Stimulated activated CD4-positive, alpha-beta T cell treated with anti-CD3 and anti-CD28 coated beads, Interleukin-2, amount 100 ng/mL, for 24 hours (primary cell): ENCODE measurements at places on chromosomes 13 and 19.

GRCh38 chr19:17766543-17767131, 15.4 kb downstream of the FCHO1 start:
- DNase-seq: no peak

- DNase-seq: no peak
Observed at GRCh38 chr13:31174018-31174417, 12.3 kb upstream of the HSPH1 start.

DNA sequence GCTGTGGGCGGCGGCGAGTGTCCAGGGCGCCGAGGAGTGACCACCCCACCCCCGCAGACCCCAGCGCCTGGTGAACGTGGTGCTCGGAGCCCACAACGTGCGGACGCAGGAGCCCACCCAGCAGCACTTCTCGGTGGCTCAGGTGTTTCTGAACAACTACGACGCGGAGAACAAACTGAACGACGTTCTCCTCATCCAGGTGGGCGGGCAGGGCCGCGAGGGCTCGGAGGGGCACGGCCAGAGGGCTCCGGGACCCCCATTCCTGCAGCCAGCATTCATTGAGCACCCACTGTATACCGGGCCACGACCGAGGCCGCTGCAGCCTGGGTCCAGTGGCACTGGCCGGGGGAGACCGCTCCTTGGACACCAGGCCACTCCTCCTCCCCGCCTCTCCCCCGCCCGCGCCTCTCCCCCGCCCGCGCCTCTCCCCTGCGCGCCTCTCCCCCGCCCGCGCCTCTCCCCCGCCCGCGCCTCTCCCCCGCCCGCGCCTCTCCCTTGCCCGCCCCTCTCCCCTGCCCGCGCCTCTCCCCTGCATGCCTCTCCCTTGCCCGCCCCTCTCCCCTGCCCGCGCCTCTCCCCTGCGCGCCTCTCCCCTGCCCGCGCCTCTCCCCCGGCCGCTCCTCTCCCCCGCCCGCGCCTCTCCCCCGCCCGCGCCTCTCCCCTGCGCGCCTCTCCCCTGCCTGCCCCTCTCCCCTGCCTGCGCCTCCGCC, 3.2 kb downstream of the PRTN3 start:
- no peak for DNase-seq

DNA sequence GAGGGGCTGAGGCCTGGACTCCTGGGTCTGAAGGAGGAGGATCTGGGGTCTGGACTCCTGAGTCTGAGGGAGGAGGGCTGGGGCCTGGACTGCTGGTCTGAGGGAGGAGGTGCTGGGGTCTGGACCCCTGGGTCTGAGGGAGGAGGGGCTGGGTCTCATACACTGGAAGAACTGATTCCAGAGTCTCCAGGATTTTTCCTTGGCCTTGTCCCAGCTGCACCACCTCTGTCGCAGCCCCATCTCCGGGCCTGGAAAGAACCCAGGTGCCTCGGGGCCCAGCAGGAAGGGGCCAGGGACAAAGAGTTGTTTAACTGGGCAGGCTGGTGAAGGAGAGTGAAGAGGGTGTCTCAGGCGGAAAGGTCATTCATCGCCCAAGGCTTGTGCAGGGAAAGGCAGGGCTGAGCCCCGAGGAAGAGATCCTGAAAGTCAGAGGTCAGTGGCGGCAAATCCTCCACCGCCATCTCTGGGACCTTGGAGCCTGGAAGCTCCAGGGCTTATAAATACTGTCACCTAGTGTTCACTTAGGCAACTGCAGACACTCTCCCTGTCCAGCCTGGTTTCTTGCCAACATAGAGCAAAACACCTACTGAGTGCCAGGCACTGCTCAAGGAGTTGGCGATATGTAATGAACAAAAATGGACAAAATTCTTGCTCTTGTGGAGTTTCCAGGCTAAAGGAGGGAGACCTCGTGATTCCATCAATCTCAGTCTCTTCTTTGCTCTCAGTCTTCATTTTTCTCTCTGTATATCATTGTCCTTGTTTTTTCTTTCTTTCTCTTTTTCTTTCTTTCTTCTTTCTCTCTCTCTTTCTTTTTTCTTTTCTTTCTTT, 4.4 kb upstream of the KCNN4 start:
- DNase-seq: peak; percentile 55

DNA sequence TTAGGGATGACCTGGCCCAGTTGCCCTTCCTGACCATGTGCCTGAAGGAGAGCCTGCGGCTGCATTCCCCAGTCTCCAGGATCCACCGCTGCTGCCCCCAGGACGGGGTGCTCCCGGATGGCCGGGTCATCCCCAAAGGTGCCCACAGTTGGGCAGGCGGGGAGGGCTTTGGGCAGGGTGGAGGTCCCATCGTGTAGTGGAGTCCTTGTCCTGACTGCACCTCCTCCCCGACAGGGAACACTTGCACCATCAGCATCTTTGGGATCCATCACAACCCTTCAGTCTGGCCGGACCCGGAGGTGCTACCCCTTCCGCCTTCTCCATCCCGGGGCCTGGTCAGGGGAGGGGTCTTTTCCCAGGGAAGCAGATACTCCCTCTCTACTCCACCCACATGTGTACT, 31.7 kb upstream of the CYP4F8 start:
- no peak for DNase-seq

DNA sequence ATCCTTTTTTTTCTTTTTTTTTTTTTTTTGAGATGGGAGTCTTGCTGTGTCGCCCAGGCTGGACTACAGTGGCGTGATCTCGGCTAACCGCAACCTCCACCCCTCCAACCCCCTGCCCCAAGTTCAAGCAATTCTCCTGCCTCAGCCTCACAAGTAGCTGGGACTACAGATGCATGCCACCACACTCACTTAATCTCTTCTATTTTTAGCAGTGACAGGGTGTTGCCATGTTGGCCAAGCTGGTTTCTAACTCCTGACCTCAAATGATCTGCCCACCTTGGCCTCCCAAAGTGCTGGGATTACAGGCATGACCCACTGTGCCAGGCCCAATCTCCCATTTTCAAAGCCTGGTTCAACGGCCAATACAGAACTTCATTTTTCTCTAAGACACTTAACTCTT, 9.1 kb downstream of the FOXO1 start:
- no peak for DNase-seq

GRCh38 chr13:106528718-106529414, 6.6 kb downstream of the EFNB2 start:
- DNase-seq: no peak

GRCh38 chr13:40814803-40815202, 25.4 kb downstream of the SLC25A15 start:
- no peak for DNase-seq

- DNase-seq: no peak
Observed at GRCh38 chr13:48178126-48178525, 54.9 kb upstream of the ITM2B start.

DNA sequence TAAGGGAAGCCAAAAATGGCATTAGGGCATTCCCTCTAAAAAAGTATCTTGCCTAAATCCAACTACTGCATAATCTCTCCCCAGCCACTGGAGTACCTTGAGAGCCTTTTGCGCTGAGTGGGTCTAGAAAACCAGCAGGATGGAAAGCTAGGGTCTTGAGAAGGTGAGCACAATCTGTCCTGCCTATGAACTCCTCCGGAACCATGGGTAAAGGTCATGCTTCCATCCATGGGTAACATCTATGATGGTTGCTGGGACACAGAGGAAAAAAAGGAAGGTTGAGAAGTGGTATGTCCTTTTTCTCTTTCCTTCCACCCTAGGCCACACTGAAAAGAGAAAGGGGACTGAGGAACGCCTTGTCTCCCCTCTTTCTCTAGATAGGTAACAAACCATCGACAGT, 52.4 kb downstream of the ZNF676 start:
- no peak for DNase-seq

DNA sequence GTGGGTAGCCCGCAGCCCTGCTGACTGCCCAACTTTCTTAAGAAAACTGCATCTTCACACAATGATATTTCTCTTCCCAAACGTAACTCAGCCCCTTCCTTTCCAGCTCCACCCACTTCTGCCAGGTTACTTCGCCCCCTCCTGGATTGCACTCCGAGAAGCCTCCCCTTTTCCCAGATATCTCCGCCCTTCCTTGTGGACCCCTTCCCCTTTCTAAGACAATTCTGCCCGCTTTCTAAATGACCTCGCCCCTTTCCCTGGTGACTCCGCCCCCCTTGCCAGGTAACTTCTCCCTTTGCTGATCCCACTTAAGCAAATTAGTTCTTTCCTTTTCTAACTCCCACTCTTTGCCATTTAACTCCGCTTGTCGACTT, 2.6 kb downstream of the VSIG10L start:
- DNase-seq: no peak

DNA sequence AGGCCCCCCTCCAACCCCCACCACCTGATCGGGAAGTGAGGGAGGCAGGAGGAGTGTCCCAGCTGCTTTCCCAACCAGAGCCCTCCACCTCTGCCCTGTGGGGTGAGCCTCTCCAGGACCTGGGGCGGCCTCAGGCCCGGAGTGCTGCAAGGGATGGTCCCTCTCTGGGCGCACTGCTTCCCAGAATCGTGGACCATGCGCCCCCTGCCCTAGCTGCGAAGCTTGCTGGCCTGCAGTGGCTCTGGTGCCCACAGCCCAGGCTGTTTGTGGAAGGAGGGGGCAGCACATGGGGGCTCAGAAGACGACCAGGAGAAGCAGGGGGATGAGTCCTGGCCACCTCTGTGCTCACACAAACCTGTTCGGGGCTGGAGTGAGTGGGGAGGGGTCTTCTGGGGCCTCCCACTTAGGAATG, 33.6 kb downstream of the CEBPG start:
- no peak for DNase-seq

GRCh38 chr19:8835877-8836276, 3.7 kb downstream of the MBD3L1 start:
- DNase-seq: no peak

GRCh38 chr13:91622778-91623550, 224.5 kb downstream of the GPC5 start:
- DNase-seq: no peak

DNA sequence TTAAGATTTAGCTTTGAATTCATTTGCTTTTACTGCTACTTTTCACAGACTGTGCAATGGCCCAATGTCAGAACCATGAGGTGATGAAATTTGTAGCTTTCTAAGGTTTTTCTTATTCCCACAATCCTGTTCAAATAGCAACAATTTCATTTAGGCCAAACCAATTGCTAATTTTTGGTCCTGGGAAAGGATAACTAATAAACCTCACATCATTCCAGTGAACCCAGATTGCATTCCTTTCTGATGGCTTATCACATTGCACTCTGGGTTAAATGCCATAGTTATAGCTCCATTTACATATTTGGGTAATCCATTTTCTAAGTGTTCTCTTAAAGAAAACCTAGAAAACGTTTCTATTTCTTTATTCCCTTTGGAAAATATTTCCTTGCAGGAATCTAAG, 22.9 kb upstream of the POMP start:
- no peak for DNase-seq

GRCh38 chr13:95133498-95133897, 167.8 kb downstream of the ABCC4 start:
- DNase-seq: no peak

DNA sequence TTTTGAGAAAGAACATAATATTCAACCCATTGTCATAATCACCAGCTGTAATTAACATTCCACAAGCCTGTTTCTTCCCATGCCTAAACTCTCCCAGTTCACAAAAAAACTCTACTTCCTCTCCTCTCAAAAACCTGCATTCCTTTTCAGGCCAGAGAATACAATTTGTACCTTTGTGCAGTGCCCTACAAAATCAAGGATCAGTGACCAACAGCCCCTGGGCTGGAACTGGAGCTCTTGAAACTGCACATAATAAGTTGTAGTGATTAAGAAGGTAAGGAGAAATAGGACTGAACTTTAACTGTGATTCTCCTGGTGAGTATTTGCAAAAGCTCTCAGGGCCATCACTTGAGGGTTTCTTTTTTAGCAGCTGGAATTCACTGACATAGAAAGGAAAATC, 472.7 kb downstream of the RFC3 start:
- DNase-seq: no peak

GRCh38 chr19:46722004-46722380, 5.1 kb upstream of the PRKD2 start:
- DNase-seq: no peak

DNA sequence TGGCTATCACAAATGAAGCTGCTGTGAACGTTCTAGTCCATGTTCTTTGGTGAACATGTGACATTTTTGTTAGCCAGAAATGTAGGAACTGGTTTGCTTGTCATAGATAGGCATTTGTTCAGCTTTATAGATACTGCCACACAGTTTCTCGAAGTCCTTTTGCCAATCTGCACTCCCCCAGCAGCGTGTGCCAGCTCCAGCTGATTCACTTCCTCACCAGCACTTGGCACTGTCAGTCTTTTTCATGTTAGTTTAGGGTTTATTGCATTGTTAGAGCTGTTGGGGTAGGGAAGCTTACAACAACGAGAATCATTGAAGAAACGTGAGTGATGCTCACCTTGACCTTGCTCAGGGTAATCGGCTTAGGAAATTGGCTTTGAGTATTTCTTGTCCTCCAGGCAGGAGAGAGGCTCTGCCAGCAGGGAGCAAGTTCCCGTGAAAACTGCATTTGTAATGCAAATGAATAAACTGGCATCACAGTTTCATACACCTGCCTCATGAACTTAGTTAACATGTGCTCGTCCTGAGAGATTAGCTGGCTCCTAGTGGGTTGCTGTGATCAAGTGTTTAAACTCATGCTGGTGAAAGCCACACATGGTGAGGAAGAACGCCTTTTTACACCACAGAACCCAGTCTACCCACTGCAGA, 83.9 kb downstream of the ING1 start:
- DNase-seq: no peak

DNA sequence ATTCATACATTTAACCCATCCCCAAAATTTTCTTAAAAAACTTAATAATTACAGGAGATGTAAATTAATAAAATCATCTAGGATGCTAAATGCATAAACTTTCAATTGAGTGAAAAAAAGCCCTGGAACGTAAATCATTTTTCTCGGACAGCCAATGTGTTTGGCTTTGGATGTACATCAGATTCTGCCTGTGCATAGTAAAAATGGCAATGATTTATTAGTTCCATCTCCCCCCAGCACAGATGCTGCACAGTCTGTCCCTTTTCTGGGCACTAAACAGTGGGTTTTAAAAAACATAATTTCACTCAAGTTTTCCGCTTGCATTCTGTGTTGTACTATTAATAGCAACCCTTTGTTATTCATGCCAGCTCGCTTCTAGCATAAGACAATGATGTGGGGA, 147.7 kb downstream of the TM9SF2 start:
- no peak for DNase-seq

- DNase-seq: no peak
Observed at GRCh38 chr19:46211201-46211881, 18.2 kb upstream of the IGFL1 start.

DNA sequence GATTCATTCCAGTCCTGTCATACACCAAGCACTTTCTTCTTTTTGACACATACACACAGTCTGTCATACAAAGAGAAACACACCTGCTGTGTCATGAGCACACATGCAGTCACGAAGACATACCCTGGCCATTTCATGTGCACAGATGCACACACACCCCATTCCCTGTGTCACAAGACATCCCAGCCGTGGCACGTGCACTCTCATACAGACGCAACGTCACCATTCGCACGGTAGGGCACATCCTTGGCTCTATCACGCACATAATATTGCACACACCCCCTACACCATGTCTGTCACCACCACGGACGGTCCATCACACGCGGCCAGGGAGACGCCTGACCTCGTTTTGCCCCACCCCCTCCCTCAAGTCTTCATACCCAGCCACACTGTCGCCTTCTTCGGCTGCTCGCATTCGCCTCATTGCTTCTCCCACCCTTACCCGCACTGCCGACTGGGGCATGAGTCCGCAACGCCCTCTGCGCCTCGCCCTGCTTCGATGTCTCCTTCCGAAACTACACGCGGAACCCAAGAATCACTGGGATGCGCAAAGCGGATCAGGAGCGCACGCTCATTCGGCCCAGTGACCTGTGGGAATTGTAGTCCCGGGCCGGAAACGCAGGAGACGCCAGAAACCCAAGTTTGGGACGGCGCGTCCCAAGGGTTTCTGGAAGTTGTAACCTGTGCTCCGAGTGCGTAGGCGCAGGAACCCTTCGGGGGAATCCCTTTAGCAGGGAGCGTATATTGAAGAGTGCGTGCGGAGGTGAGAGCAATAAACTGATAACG, 6.8 kb upstream of the ZNF283 start:
- DNase-seq: peak; percentile 32
